NCI-H1092 treated with DMSO at 0.1 percent for 48 hours (cell line): ENCODE measurements at places on chromosomes 12 and 14.

- no peak for DNase-seq
Observed at GRCh38 chr12:50718760-50719159, 45.1 kb upstream of the ATF1 start.

GRCh38 chr12:88953029-88953586 is 372.8 kb upstream of the KITLG start:
- DNase-seq, result no peak

DNA sequence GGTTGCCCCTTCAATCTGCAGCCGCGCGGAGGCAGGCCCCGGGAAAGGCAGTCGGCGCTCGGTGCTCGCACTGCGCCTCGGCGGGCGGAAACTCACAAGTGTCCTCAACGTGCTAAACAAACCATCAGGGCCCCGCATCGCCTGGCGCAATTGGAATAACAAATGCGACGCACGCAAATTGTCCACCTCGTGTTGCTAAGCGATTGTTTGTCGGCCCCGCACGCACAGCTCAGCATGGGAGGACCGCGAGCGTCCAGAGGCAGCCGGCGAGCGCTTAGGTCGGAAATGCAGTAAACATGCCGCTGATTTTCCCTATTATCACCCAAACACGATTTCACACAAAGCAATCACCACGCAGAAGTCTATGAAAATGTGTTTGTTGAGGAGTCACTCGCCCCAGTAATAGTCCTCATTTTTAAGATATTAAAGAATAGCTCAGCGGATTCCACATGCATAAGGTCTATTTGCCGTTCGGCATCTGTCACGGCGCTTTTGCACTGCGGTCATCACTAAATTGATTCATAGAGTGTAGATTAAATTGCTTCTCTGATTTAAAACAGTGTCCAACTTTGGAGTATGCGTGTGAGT is 3.2 kb upstream of the GSC start:
- DNase-seq, result peak; percentile 15

DNA sequence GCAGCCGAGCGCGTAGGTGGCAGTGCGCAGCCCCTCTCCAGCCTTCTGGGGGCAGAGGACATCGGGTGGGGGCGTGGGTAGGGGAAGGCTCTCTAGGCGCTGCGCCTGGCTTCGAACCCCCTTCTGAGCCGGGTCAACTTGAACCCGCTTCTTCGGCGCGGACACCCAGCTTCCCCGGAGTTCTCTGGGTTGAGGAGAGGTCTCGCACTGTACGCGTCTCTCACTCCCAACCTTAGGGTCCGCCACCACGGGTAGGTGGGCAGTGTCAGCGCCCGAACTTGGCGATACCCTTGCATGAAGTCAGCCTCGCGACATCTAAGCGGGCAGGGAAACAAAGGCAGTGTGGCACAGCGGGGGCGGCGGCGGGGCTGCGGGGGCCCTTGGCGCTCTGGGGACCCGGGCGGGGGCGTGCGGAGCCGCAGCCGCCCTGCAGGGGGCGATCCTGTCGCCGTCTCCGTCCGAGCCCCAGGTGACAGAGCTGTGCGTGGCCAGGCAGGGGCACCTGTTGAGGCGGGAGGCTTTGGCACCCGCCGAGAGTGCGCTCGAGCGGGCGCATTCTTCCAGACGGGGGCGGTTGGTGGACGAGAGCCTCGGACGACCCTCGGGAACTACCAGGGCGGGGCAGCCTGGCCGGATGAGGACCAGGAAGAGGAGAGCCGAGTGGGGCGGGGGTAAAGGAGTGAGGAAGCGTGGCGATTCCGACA is 1.1 kb downstream of the GALNT16 start:
- no peak for DNase-seq

- DNase-seq, result no peak
Observed at GRCh38 chr14:91898372-91898771, 31.0 kb upstream of the TC2N start.

- DNase-seq, result no peak
Observed at GRCh38 chr14:78282437-78282836, 112.3 kb downstream of the NRXN3 start.

DNA sequence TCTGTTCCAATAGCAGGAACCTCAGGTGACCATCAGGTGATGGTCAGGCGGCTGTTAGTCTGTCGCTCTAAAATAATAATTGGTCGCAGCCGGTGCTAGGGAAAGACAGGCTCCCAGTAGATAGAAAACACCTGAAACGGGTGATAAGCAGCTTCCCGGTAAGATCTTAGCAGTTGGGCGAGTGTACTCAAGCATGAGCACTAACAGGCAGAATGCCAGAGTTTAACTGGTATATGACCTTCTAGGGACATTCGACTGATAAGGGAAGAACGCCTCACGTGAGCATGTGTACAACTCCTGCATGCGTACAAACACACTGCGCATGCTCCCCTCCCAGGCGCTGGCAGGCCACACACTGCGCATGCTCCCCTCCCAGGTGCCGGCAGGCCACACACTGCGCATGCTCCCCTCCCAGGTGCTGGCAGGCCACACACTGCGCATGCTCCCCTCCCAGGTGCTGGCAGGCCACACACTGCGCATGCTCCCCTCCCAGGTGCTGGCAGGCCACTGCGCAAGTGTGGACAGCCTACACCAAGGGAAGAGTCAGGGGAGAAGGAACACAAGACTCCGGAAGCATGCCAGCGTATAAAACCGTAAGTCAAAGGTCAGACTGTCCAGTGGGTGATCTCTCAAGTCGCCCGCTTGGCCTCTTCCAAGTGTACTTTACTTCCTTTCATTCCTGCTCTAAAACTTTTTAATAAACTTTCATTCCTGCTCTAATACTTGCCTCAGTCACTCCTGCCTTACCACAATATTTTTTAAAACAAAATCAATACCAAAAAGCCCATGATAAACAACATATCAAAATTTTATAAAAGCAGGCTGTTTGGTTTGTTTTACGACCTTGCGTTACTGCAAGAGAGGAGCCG is 24.5 kb downstream of the GPRC5D start:
- DNase-seq, result peak; percentile 23

DNA sequence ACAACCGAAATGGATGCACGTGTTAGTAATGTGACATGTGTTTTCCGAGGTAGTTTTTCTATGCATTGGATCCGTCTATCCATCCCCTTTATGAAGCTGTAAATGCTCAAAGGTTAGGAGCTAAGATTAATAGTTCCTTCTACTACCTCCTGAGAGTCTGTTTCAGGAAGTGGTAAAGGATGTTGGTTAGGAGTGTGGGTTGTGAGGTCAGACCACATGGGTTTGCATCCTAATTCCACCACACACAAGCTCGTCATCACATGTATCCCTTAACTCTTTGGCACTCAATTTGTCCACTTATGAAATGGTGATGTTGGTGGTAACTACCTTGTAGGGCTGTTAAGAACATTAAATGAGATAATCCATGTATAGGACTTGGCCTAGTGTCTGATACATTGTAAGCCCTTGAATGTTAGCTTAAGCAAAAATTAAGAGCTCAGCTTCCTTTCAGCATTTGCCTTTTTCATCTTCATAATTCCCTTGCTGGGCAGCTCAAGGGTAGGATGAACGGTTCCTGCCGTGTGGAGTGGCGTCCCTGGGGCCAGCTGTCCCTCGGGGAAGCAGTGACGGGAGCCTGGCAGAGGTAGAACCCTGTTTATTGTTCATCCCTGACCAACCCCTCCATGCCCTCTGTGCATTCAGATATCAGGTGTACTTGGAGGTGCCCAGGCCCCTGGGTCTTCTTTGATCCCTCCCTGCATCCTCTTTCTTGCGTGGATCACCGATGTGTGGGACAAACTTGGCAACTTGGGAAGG is 52.3 kb downstream of the TSPAN9 start:
- DNase-seq, result peak; percentile 74

GRCh38 chr12:121489874-121490273 is 90.0 kb downstream of the RNF34 start:
- DNase-seq, result no peak
